ENCODE measurements at places on chromosomes 1 and 21. TPM values are rescaled to one million over a fixed set of nuclear protein-coding genes. Genes with fewer than 3 reads are reported as not detected.

DNA sequence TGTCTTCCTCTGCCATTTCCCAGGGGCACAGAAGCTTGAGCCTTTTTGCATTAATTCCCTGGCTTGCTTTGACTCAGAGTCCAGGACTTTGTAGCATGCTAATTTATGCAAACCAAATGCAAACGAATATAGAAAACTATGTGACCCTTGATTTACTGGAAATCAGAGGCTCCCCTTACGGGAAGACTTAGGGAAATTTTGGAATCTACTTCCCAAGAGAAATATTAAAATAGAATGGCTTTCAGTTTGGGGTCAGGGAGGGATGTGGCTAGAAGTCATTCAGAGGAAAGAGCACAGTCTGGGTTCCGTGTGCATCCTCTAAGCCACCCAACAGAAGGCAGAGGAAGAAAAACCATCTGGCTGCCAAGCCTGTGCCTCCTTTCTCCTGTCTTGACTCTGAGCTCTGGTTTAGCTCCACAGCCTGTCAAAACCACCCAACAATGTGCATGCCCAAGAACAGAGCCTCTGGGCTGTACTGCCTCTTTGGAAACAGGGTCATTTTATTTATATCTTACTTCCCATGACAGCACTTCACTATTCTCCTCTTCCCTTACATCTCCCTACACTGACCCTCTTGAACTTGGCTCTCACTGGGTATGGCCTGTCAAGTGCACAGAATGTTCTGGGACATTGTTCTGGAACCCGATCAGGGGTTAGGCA lies 30.1 kb downstream of the ATF3 start:
- DNase-seq, result no peak

DNA sequence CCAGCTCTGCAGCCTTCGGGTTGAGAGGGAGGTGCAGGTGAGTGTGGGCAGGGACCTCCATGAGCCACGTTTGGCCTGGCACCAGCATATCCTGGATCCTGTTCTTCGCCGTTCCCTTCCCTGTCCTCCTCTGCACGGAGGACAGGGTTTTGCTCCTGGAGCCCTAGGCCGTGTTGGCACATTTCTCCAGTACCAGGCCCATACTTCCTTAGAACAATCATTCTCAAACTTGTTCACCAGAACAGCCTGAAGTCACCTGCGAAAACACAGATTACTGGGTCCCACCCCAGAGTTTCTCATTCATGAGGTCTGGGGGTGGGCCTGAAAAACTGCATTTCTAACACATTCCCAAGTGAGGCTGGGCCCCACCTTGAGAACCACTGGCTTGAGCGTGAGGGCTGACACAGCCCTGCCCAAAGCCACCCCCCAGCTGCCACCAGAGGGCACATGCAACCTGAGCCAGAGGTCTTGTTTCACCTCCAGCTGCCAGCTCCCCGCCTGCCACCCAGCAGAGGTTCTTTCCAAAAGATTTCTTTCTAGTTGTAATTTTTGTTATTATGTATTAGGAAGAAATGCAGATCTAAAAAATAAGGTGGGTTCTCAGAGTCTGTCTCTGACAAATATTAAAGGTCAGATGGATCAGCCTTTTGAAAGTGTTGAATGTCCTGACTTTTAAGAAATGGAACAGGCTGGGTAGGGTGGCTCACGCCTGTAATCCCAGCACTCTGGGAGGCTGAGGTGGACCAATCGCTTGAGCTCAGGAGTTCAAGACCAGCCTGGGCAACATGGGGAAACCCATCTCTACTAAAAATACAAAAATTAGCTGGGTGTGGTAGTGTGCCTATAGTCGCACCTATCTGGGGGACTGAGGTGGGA lies 39.6 kb upstream of the LDLRAP1 start:
- DNase-seq, result peak; percentile 61

HTR6 gene
- not detected for polyA plus RNA-seq

SFN gene
- 7.3 TPM for polyA plus RNA-seq

DNA sequence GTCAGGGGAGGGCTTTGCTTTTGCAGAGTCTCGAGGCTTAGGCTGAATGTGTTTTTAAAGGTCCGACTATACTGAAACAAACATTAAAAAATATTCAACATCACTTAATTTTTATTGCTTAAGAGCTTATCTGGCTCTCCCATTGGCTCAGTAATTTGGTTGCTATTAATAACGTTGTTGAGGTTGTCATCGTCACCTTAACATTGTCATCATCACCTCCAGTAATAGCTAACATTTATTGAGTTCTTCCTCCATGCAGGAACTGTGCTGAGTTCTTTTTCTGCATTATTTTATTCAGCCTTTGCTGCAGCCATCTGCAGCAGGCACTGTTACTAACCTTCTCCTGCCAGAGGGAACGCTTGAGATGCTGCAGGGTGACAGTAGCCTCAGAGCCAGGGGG lies 40.1 kb downstream of the ADARB1 start:
- DNase-seq, result no peak

C8B gene
- polyA plus RNA-seq, result 29.0 TPM

RPL22 gene
- 115 TPM for polyA plus RNA-seq

- no peak for DNase-seq
Measured at GRCh38 chr1:87951852-87952251, 623.2 kb downstream of the LMO4 start.

GRCh38 chr1:117627546-117628130 lies 21.8 kb downstream of the TENT5C start:
- DNase-seq, result no peak

ELF3 gene
- polyA plus RNA-seq, result 361 TPM

DNA sequence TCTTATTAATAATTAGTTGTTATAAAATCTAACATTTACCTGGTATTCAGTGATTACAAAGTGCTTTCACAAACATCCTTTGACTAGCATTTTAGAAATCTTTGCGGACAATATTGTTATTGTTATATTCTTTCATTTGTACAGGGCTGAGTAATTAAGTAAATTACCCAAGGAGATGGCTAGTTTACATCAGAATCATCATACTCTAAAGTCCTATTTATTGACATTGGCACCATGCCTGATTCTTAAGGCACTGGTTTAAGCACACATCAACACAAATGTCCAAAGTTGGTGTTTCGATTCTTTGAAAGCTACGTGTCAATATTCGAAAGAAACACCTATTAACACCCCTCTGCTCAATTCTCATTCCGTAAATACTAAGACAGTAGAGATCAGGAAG lies 424.6 kb upstream of the CHRM3 start:
- DNase-seq, result no peak

DNA sequence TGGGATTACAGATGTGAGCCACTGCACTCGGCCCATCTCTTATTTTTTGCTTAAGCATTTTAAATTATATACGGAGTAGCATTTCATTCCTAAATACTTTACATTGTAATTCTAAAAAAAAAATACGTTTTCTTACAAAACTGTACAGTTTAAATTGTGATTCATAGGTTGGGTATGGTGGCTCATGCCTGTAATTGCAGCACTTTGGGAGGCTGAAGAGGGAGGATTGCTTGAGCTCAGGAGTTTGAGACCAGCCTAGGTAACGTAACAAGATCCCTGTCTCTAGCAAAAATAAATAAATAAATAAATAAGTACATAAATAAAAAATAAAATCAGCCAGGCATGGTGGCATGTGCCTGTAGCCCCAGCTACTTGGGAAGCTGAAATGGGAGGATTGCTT lies 24.6 kb downstream of the TBCE start:
- DNase-seq, result no peak

- no peak for DNase-seq
Measured at GRCh38 chr1:150874455-150875196, 1.8 kb downstream of the ARNT start.

DNA sequence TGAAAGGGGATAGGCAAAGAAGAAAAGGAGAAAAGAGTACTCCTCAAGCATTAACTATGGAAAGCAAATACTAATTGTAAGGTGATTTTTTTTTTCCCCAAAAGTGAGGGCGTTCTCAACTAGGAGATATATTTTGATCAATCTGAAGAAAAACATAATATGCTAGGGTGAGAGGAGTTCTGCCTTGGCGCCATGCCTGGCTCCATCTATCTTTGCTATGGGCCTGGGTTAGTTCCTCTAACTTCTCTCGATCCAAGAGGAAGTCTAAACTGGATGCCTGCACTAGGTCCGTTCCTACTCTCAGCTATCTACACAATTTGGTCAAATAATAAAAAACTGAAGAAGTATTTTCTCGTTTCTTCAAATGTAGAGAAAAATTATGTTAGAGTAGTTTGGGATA lies 20.5 kb downstream of the CNN3 start:
- DNase-seq, result no peak

BSND gene
- polyA plus RNA-seq, result 0.21 TPM

DNA sequence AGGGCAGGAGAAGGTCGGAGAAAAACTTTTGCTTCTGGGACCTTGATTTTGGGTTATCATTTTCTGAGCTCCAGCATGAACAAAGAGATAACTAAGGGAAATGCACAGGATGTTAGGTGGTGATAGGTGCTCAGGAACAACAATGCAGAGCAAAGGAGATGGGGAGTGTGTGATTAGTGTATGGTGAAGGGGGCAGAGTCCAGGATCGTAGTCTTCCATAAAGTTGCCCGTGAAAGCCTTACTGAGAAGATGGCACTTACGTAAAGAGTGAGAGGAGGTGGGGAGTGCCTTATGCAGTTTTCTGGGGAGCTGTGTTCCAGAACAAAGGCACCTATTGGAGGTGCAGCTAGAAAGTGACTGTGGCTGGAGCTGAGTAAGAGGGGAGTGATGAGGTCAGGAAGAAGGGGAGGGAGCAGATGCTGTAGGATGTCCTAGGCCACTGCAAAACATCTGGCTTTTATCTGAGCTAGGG lies 11.6 kb downstream of the KCNK1 start:
- DNase-seq, result peak; percentile 41

DNA sequence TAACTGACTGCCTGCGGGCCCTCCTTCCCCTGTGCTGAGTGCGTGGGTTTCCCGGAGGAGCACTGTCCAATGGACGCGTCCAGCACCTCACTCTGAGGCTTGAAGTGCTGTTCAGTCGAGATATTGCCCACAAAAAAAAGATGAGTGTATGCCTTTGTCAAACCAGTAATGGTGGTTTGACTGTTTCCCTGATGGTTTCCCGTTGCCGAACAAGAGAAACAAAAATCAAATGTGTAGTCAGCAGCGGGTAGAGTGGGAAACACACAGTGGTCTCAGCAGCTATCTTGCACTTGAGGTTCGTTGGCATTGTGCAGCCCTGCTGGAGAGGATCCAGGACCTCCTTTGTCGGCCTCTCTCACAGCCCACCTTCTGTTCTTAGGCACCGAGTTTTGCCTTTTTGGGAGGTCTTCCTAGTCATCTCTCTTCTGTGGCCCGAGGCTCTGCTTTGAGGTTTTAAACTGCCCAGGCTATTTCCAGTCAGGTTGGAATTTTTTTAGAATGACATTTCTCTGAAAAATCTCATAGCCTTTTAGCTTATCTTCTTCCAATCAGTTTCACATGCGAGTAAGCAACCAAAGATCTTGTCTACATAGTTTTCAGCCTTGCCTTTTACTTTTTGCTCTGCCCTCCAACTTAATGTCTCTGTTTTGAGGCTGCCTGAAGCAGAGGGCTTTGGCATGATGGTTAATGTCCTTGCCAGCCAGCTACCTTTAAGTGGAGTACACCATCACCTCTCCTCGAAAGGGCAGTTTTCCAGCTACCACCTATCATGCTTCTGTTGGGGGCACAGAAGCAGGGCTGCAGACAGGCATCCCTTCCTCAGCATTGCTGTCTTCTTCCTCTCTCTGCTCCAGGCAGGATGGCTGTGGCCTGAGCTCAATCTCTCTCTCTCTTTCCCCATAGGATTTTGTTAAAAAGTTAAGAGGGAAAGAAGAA lies 132.3 kb downstream of the URB2 start:
- DNase-seq, result no peak

DNA sequence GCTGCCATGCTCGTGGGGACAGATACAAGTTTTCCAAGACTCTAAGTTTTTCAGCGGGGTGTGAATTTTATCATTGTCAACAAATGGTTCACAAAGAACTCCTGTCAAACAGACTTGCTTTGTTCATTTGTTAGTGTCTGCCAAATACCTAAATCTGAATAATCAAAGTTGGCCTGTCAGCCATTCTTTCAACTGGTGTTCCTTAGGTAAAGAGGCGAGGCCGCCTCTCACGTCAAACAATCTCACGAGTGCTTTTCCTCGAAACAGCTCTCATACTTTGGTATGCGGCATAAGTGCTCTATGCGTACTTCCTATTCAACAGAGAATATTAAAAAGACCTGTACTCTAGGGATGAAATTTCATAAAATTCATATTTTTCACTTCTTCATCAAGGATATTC lies 51.4 kb upstream of the KANK4 start:
- no peak for DNase-seq

DNA sequence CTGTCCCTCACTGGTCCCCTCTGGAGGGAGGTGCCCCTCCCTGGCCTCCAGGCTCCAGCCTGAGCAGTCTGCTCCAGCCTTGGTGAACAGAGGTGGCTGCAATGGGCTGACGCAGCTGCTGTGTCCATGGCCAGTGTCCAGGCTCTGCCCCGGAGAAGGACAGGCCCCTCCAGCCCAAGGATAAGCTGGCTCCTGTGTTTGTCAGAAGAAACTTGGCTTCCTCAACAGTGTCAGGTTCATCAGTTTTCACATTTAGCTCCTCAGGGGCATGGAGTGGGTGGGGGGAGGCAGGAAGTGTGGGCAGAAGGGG lies 402.8 kb downstream of the MATN1 start:
- DNase-seq, result no peak

- no peak for DNase-seq
Measured at GRCh38 chr21:14613486-14614224, 67.5 kb upstream of the SAMSN1 start.

DNA sequence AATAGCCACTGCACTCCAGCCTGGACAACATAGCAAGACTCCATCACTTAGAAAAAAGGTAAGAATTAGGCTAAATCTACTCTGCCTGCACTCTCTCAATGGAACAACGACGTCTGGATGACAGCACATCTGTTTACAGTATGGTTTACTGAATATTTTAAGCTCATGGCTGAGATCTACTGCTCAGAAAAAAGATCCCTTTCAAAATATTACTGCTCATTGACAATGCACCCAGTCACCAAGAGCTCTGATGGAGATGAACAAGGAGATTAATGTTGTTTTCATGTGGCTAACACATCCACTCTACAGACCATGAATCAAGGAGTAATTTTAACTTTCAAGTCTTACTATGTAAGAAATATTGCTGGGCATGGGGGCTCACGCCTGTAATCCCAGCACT lies 58.0 kb downstream of the SLC27A3 start:
- DNase-seq, result no peak

FH gene
- polyA plus RNA-seq, result 65.4 TPM

PERM1 gene
- 1.3 TPM for polyA plus RNA-seq

DNA sequence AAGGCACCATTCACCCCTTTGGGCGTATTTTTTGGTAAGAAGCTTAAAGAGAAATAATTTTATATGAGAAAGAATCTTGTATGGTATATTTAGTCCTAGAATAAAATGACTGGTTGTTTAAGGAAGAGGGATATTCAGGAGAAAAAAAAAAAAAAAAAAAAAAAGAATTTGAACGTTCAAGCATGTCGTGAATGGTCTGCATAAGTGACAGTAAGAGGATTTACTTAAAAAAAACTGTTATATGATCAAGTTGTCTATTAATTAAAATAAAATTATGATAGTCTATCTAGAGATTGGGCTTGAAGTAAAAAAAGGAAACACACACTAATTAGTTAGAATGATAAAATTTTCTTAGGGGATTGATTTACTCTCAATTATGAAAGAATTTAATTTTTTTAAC lies 11.7 kb upstream of the OR14I1 start:
- DNase-seq, result no peak
